Peyer's patch (tissue), 4 donors: ENCODE measurements at places on chromosomes 1 and 21.

DNA sequence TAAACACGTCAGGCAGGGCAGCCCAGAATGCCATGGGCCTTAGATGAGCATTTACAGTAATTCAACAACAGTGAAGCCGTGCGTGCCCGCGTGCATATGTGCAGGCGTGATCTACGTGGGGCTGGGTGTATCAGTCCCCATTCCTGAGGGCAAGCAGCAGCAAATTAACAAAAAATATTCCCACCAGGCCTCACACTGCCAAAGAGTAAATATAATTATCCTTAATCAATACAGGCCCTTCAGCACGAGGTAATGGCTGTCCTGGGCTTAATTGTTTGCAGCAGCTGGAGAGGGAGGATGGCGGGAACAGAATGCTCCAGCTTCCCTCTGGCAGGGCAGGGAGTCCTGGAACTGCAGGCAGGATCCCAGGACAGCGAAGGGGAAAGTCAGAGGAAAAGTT, 91.8 kb downstream of the DDX20 start:
- H3K4me3 ChIP-seq, result no peak overlapping the region
- no peaks in the 10 kb centered on the region for H3K36me3 ChIP-seq
- H3K27me3 ChIP-seq, result no peaks in the 10 kb centered on the region
- no peak for DNase-seq
- H3K4me1 ChIP-seq, result no peaks in the 10 kb centered on the region

DNA sequence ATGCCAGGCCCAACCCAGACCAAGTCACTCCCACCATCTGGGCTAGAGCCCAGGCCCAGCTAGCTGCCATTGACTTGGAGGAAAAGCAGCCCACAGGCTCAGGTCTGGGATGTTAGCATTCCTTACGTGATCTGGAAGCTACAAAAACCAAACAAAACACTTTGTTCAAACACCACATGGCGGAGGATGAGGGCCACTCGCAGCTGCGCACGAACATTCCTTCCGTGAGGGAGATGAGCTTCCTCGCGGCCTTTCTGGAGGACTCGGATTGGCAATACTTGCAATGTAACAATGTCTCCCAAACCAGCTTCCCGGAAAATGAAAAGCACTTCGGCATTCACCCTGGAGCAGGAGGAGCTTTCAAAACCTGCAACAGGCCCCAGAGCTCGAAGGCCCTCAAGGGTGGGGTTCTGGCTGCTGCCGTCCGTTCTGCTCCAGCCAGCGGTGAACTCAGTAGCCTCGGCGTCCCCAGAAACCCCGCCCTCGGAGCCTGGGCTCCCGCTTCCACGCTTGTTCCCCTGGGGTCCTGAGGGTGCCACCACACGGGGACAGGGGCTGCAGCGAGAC, 40.5 kb downstream of the COL6A1 start:
- no peaks in the 10 kb centered on the region for H3K4me1 ChIP-seq
- H3K27ac ChIP-seq, result peak overlapping the region; percentile 28
- H3K4me3 ChIP-seq, result no peak overlapping the region
- DNase-seq, result no peak

- no peaks in the 10 kb centered on the region for H3K4me1 ChIP-seq
- no peak overlapping the region for H3K4me3 ChIP-seq
- no peaks in the 10 kb centered on the region for H3K36me3 ChIP-seq
- no peaks in the 10 kb centered on the region for H3K27me3 ChIP-seq
- no peak overlapping the region for H3K27ac ChIP-seq
Measured at GRCh38 chr1:50275566-50275965, 147.7 kb downstream of the DMRTA2 start.

- DNase-seq, result no peak
- H3K36me3 ChIP-seq, result no peaks in the 10 kb centered on the region
- no peaks in the 10 kb centered on the region for H3K4me1 ChIP-seq
Measured at GRCh38 chr1:216331211-216331610, 92.0 kb downstream of the USH2A start.
